ENCODE measurements at places on chromosomes 2 and 18. TPM values are rescaled to one million over a fixed set of nuclear protein-coding genes. Genes with fewer than 3 reads are reported as not detected.

PTCD3 gene
- 154 TPM for total RNA-seq

PIEZO2 gene
- total RNA-seq = not detected

HOXD13 gene
- not detected for total RNA-seq

DNA sequence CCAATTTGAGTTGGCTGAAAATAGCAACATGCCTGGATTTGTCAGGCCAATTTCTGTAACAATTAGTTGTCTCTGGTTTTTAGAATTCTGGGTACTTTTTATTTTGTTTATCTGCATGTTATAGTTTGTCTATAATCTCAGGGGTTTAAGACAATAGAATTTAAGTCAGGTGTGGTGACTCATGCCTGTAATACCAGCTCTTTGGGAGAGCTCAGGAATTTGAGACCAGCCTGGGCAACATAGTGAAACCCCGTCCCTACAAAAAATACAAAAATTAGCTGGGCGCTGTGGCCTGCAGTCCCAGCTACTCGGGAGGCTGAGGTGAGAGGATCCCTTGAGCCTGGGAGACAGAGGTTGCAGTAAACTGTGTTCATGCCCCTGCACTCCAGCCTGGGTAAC is 114.4 kb upstream of the GLS start:
- H3K27me3 ChIP-seq = no peaks in the 10 kb centered on the region
- H3K4me1 ChIP-seq = no peaks in the 10 kb centered on the region
- no peak overlapping the region for H3K4me3 ChIP-seq
- DNase-seq = no peak
- no peak overlapping the region for H3K27ac ChIP-seq
- no peaks in the 10 kb centered on the region for H3K36me3 ChIP-seq

- H3K4me3 ChIP-seq = no peak overlapping the region
- no peaks in the 10 kb centered on the region for H3K36me3 ChIP-seq
- no peaks in the 10 kb centered on the region for H3K4me1 ChIP-seq
- DNase-seq = no peak
Measured at GRCh38 chr2:176769021-176769420, 443.6 kb upstream of the HNRNPA3 start.

DNA sequence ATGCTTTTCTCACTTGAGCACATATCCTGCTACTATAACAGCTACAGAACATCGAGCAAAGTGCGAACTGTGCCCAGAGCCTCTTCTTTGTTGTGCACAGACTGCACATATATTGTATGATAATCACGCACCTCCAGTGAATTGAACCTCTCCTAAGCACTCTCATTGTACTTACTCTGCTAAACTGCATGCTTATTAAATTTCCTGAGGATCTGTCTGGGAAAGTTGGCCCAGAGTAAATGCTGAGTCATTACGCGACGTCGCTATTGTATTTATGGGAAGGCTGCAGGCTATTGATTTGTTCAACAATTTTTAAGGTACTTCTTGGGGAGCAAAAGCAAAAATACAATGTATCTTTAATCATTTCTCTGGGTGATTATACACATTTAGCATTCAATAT is 399.6 kb upstream of the DSEL start:
- no peak overlapping the region for H3K27ac ChIP-seq
- no peaks in the 10 kb centered on the region for H3K27me3 ChIP-seq
- no peaks in the 10 kb centered on the region for H3K36me3 ChIP-seq
- H3K4me1 ChIP-seq = no peaks in the 10 kb centered on the region
- H3K4me3 ChIP-seq = no peak overlapping the region

DNA sequence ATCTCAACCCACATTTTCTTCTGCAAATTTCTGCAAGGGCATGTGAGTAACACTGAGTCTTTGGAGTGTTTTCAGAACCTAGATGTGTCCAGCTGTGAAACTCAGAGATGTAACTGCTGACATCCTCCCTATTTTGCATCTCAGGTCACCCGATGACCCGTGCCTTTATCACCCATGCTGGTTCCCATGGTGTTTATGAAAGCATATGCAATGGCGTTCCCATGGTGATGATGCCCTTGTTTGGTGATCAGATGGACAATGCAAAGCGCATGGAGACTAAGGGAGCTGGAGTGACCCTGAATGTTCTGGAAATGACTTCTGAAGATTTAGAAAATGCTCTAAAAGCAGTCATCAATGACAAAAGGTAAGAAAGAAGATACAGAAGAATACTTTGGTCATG is 8.0 kb downstream of the UGT1A1 start:
- H3K27ac ChIP-seq = no peak overlapping the region
- no peaks in the 10 kb centered on the region for H3K4me1 ChIP-seq
- peaks cover 3% of the 10 kb centered on the region for H3K27me3 ChIP-seq

Data from CD4-positive, alpha-beta T cell (primary cell).